ENCODE measurements at places on chromosomes 6 and 20.

GRCh38 chr20:23111307-23111943 lies 25.3 kb upstream of the CD93 start:
- DNase-seq, result no peak

DNA sequence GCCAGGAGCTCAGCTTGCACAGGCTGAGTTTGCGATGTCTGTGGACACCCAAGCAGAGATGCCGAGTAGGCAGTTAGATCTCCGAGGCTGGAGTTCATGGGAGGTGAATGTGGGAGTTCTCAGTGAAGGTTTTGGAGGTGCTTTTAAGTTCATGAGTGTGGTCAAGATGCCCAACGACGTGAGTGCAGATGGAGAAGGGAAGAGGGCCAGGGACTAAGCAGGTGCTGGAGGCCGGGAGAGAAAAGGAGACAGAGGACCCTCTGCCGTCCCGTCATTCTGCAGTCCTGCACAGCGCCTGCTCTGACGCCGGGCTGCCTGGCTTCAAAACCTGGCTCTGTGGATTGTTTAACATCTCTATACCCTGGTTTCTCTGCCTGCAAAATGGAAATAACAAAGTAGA lies 15.5 kb downstream of the ITPR3 start:
- DNase-seq, result no peak

GRCh38 chr6:15945593-15946159 lies 183.2 kb upstream of the MYLIP start:
- no peak for DNase-seq

DNA sequence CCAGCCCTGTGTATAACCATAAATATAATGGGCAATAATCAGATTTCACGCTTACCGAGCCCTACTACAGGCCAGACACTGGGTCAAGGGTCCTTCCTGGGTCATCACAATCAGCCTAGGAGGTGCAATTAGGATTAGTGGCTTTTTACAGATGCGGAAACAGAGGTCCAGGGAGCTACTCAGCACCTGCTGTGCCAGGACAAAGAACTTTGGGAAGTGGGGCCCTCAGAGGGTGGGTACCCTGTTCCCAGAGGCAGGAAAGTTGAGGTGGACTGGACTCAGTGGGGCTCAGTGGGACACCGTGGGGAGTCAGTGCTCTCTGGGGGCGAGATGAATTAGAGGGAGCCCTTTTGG lies 77.2 kb downstream of the CEBPB start:
- DNase-seq, result no peak

GRCh38 chr6:40852779-40853373 lies 186.1 kb downstream of the UNC5CL start:
- DNase-seq, result no peak

GRCh38 chr6:99353126-99353525 lies 3.7 kb upstream of the FAXC start:
- no peak for DNase-seq

GRCh38 chr6:140105857-140106256 lies 731.4 kb upstream of the CITED2 start:
- no peak for DNase-seq

Measured in stimulated activated CD8-positive, alpha-beta memory T cell treated with anti-CD3 and anti-CD28 coated beads, Interleukin-15, amount 100 ng/mL, for 24 hours (primary cell).